Right cardiac atrium (tissue), 5 donors: ENCODE measurements at places on chromosomes 4 and X.

DNA sequence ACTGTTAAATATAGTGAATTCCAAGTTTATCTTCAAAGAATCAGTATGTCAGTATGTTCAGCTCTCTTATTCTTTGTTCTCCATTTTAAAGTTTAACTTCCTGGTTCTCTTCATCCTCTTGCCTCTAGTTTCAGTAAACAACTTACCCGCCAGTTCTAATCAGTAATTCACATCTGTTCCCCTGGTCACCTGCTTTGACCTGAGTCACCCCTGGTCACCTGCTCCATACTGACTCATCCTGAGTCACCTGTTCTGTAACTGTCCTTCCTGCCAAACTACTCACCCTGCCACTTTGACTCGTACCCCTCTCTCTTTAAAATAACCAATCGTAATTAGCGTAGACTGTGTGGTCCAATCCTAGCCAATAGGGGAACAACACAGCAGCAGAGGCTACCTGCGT lies 992.7 kb upstream of the HS3ST1 start:
- DNase-seq: no peak

DNA sequence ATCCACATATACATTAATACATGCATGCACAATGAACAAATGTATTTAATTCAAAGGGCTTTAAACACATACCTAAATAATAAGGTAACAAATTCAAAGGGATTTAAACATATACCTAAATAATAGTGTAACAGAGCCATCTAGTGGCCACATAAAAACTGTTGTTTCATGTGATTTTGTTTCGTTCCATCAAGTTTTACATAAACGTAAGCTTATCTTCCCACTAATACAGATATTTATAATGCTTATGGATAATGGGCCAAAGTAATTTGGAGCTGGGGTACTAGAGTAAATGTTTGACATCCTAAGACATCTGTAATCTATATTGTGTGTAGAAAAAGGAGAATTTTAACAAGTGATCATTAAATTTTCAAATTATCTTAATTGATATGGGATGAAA lies 82.3 kb downstream of the PRSS12 start:
- no peak for DNase-seq

GRCh38 chr4:167233685-167234315 lies 494 bp downstream of the SPOCK3 start:
- DNase-seq: no peak

DNA sequence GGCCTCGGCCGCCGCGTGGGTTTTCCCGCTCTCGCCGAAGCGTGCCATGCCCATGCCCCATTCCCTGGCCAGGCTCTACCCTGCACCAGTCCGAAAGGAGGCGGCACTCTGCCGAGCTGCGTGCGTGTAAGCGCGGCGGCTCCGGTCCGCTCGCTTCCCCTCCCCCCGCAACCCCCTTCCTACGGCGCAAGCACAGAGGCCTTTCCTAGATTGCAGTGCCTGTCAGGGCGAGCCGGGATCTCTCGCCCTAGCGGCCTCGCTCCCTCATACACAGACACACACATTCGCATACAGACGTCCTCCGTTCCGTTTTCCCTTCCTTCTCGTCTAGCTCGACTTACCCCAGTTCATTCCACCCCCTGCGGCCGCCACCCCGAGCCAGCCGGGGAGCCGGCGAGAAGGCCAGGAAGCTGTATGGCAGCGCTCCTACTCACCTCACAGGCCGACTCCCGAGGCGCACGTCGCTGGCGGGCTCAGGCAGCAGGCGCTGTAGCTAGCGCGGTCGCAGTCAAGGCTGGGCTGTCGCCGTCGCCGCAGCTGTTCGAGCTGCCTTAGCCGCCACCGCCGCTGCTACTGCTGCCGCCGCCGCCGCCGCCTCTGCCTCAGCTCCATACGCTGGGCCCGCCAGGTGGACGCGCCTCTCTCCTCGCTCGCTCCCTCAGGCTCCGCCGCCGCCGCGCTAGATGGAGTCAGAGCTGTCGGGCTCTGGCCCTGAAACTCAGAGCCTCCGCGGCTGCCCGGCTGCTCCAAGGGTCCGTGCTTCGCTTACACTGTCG lies 615 bp downstream of the NEXMIF start:
- DNase-seq: peak; percentile 68

DNA sequence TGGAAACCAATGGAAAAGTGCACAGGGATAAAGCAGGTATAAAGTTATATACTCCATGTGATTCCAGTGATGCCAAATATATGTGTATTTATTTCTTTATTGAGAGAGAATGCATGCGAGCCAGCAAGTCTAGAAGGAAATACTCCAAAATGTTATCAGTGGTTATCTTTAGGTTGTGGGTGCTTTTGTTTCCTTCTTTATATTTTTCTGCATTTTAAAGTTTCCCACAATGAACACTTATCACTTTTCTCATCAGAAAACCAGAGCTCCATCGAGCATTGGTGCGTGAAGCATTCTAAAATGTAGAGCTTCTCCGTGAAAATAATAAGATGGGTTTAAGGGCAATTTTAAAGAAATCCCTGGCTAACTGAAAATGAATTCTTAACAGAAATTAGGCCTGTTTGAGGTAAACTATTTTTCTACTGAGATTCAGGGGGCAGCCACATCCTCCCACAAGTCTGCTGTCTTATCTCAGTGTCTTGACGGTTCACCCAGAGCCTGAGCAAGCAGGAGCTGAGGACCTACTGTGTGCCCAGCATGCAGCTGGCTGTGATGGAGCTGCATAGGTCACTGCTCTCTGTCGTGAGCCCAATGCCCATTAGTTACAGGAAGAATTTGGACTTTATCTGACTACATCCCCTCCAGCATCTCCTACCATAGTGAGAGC lies 18.7 kb upstream of the CD40LG start:
- no peak for DNase-seq

GRCh38 chrX:125998432-125998831 lies 167.7 kb downstream of the DCAF12L2 start:
- no peak for DNase-seq

- no peak for DNase-seq
Measured at GRCh38 chr4:143489106-143489505, 24.4 kb upstream of the SMARCA5 start.

GRCh38 chr4:76559236-76560071 lies 124.4 kb downstream of the SHROOM3 start:
- no peak for DNase-seq

GRCh38 chr4:15234116-15234855 lies 193.5 kb upstream of the C1QTNF7 start:
- DNase-seq: no peak

GRCh38 chrX:9475984-9476383 lies 11.1 kb downstream of the TBL1X start:
- no peak for DNase-seq

DNA sequence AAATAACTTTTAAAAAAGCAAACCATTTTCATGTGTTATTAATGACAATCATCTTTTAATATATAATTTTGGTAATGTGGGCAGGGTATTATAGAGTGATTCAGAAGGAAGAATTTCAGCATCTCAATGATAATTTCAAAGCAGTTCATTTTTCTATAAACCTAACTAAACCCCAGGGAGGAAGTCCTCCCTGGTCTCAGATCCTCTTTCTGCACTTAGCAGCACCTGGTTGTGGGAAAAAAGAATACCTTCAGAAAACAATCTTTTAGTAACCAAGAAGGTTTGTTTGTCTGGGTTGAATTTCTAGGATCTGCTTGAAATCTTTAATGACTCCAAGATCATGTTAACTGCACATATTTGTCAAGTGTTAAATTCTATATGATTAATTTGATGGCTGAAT lies 29.9 kb downstream of the DKK2 start:
- no peak for DNase-seq

- DNase-seq: no peak
Measured at GRCh38 chr4:166143227-166143626, 270.2 kb downstream of the TLL1 start.

DNA sequence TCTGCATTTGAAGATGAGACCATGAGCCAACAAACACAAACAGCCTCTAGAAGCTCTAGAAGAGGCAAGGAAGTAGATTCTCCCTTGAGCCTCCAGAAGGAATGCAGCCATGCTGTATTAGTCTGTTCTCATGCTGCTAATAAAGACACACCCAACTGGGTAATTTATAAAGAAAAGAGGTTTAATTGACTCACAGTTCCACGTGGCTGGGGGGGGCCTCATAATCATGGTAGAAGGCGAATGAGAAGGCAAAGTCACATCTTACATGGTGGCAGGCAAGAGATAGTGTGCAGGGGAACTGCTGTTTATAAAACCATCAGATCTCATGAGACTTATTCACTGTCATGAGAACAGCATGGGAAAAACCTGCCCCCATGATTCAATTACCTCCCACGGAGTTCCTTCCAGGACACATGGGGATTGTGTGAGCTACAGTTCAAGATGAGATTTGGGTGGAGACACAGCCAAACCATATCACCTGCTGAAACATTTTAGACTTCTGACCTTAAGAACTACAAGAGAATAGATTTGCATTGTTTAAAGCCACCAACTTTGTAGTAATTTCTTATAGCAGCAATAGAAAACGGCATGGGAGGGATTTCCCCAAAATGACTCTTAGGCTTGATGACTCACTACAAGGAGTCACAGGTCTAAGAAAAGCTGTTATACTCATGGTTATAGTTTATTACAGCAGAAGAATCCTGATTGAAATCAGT lies 284.4 kb upstream of the SFRP2 start:
- no peak for DNase-seq

GRCh38 chr4:68984947-68985346 lies 33.3 kb upstream of the UGT2A3 start:
- DNase-seq: no peak

DNA sequence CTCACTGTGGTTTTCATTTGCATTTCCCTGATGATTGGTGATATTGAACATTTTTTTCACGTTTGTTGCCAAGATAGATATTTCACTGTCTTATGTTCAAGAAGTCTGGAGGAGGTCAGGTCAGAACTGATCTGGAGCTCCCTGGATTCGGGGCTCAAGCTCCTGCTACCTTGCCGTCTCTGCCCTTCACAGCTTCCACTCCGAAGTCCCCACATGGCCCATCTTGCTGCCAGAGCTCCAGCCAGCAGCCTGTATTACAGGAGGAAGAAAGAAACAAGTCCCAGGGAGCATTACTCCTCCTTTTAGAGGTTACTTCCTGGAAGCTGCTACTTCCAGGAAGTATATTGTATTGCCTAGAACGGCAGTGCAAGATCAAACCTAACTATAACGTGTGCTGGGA lies 17.9 kb upstream of the CDKN2AIP start:
- DNase-seq: no peak

- DNase-seq: no peak
Measured at GRCh38 chr4:48914311-48914710, 7.7 kb upstream of the OCIAD2 start.

DNA sequence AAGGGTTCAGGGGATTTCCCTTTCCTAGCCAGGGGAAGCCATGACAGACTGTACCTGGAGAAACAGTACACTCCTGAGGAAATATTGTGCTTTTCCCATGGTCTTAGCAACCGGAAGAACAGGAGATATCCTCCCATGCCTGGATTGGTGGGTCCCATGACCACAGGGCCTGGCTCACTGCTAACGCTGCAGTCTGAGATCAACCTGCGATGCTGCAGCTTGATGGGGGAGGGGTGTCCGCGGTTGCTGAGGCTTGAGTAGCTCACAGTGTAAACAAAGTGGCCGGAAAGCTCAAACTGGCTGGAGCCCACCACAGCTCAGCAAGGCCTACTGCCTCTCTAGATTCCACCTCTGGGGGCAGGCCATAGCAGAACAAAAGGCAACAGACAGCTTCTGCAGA lies 819.5 kb downstream of the TECRL start:
- no peak for DNase-seq

DNA sequence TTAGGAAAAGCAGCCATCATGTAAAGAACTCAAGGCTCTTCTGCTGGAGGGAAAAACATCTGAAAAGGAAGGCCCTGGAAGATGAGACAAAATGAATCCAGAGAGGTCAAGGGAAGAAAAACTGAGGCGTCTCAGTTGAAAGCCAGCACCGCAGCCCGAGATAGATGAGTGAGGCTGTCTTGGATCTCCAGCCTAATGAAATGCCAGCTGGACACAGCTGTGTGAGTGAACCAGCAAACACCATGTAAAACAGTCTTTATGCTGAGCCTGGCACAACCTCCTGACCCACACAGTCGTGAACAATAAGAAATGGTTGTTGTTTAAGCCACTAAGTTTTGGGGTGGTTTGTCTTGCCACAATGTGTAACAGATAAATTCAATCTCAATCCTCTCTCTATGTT lies 48.6 kb upstream of the RASL11B start:
- DNase-seq: no peak

GRCh38 chrX:13955975-13956374 lies 73.7 kb downstream of the GEMIN8 start:
- no peak for DNase-seq

GRCh38 chrX:134526399-134526798 lies 66.4 kb downstream of the HPRT1 start:
- DNase-seq: no peak

DNA sequence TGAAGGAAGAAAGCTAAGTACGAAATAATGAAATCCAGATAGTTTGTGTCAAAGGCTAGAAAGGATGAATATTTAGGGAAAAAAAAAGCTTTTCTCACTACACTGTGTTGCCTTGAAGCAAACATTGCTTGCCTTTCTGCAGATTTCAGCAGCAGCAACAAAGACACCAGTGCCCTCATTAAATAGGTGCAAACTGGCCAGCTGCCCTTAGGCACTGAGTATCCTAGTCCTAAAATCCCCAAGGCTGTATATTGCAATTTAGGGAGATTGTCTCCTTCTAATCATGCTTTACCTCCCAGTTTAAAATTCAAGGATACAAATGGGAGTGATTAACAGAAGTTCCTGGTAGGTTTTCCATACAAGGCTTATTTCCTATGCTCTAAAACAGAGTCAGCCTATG lies 8.6 kb upstream of the FAT4 start:
- DNase-seq: no peak

- DNase-seq: no peak
Measured at GRCh38 chrX:109487640-109488039, 5.8 kb upstream of the GUCY2F start.

GRCh38 chr4:145769450-145770037 lies 89.6 kb downstream of the C4orf51 start:
- no peak for DNase-seq
